ENCODE measurements at places on chromosomes 6 and 20. TPM values are rescaled to one million over a fixed set of nuclear protein-coding genes. Genes with fewer than 3 reads are reported as not detected.

PGBD1 gene
- 15.7 TPM for total RNA-seq

DOK5 gene
- total RNA-seq = not detected

DNA sequence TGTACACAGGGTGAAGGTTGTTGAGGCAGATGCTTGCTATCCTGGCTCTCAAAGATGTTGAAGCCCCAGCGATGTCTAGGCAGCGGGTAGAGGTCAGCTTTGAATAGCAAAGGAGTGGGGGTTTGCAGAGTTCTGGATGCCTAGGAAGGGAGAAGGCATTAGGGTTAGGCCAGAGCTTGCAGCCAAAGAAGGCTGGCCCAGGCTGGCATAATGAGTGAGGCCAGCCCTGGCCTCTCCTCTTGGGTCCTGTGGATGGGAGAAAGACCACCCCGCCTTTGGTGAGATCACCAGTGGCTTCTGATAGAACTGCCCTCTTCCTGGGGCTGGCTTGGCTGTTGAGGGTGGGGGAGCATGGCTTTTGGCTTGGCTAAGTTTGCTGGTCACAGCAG, 406 bp upstream of the WFDC5 start:
- DNase-seq = no peak

- DNase-seq = no peak
Observed at GRCh38 chr6:63553208-63553607, 19.1 kb upstream of the LOC128125822 start.

DNA sequence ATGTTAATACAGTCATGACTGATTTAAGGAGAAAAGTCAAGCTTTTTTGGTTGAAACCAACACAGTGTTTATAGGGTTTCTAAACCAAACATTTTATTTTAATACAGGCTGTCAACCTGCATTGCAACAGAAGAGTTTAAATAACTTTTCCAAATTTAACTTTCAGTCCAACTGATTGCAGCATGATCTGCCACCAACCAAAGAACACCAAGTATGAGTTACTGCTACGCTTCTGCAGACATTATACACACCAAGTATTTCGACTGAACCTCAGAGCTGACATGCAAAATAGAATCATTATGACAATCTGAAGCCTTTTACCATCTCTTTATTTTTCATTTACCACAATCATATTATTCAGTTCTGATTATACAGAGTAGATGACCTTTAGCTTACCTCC, 151.2 kb upstream of the DST start:
- no peak for DNase-seq
